Adrenal gland (tissue), 19 donors: ENCODE measurements at places on chromosomes 1 and 21. TPM values are rescaled to one million over a fixed set of nuclear protein-coding genes. Genes with fewer than 3 reads are reported as not detected.

Gene GNG12
- 102 TPM for polyA plus RNA-seq

Gene LRRC3
- polyA plus RNA-seq = 1.0 TPM

Gene FCMR
- polyA plus RNA-seq = 0.27 TPM

Gene CCDC185
- not detected for polyA plus RNA-seq

Gene LYPD8
- not detected for polyA plus RNA-seq

Gene PTPN7
- 15.0 TPM for polyA plus RNA-seq

Gene TLR5
- polyA plus RNA-seq = 5.4 TPM

Gene UBQLN4
- polyA plus RNA-seq = 15.0 TPM

Gene APCS
- polyA plus RNA-seq = not detected

- H3K4me3 ChIP-seq = no peak overlapping the region
- DNase-seq = no peak
- H3K36me3 ChIP-seq = no peaks in the 10 kb centered on the region
- no peak overlapping the region for H3K27ac ChIP-seq
Measured at GRCh38 chr1:56302878-56303277, 276.5 kb downstream of the PLPP3 start.

DNA sequence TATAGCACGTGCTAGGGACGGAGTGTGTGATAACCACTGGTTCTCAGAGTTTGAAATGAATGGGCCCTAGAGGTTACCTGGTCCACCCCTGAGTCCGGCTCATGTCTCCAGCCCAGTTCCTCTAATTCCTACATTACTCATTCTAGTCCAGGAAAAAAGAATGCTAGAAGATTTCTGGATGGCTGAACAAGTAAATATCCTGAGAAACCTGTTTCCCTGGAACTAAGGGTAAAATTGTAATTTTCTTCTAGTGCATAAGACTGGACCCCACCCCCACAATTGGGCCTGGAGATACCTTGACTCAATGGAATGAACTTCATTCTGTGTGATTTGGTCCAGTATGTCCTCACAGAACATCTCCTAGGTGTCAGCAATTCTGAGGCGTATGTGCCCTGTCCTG is 208.4 kb downstream of the TRABD2B start:
- no peaks in the 10 kb centered on the region for H3K4me1 ChIP-seq
- H3K4me3 ChIP-seq = no peak overlapping the region
- no peaks in the 10 kb centered on the region for H3K36me3 ChIP-seq
- DNase-seq = no peak
- no peaks in the 10 kb centered on the region for H3K27me3 ChIP-seq
- H3K27ac ChIP-seq = no peak overlapping the region

- no peak for DNase-seq
- H3K36me3 ChIP-seq = no peaks in the 10 kb centered on the region
- no peak overlapping the region for H3K4me3 ChIP-seq
- no peaks in the 10 kb centered on the region for H3K27me3 ChIP-seq
Measured at GRCh38 chr21:43282358-43283120, 113.7 kb downstream of the CRYAA start.

DNA sequence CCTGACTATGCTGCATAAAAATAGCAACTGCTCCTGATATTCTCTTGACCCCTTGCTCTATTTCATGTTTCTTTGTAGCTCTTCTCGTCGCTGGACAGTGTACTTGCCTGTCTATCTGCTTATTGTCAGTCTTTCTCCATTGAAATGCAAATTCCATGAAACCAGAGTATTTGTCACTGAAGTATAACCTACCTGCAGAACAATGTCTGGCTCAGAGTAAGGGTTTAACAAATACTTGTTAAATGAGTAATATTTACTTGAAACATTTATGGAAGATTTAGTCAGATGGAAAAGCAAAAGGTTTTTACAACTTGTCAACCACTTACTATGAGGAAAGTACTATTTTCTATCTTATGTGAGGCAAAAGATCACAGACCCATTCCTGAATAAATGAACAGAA is 19.9 kb upstream of the ERICH3 start:
- H3K4me1 ChIP-seq = no peaks in the 10 kb centered on the region
- no peak overlapping the region for H3K4me3 ChIP-seq
- H3K27ac ChIP-seq = no peak overlapping the region
- H3K27me3 ChIP-seq = no peaks in the 10 kb centered on the region
- H3K36me3 ChIP-seq = no peaks in the 10 kb centered on the region

- H3K27me3 ChIP-seq = no peaks in the 10 kb centered on the region
- H3K27ac ChIP-seq = no peak overlapping the region
- no peak overlapping the region for H3K4me3 ChIP-seq
- H3K36me3 ChIP-seq = no peaks in the 10 kb centered on the region
- H3K4me1 ChIP-seq = no peaks in the 10 kb centered on the region
- DNase-seq = no peak
Measured at GRCh38 chr1:181743878-181744312, 260.6 kb downstream of the CACNA1E start.

GRCh38 chr1:244191581-244191980 is 140.5 kb downstream of the ZBTB18 start:
- H3K4me1 ChIP-seq = no peaks in the 10 kb centered on the region
- no peak overlapping the region for H3K27ac ChIP-seq
- no peaks in the 10 kb centered on the region for H3K27me3 ChIP-seq
- H3K36me3 ChIP-seq = no peaks in the 10 kb centered on the region
- H3K4me3 ChIP-seq = no peak overlapping the region

- H3K27me3 ChIP-seq = no peaks in the 10 kb centered on the region
- no peak overlapping the region for H3K4me3 ChIP-seq
- H3K36me3 ChIP-seq = no peaks in the 10 kb centered on the region
- peaks cover 11% of the 10 kb centered on the region for H3K4me1 ChIP-seq
Measured at GRCh38 chr1:40939320-40940059, 40.0 kb upstream of the CTPS1 start.

GRCh38 chr1:7902478-7903085 is 38.1 kb downstream of the TNFRSF9 start:
- peak; percentile 82 for DNase-seq
- no peaks in the 10 kb centered on the region for H3K36me3 ChIP-seq
- H3K4me1 ChIP-seq = no peaks in the 10 kb centered on the region
- H3K4me3 ChIP-seq = no peak overlapping the region
- H3K27ac ChIP-seq = no peak overlapping the region
- H3K27me3 ChIP-seq = no peaks in the 10 kb centered on the region

- no peak overlapping the region for H3K4me3 ChIP-seq
- H3K27me3 ChIP-seq = no peaks in the 10 kb centered on the region
- no peaks in the 10 kb centered on the region for H3K4me1 ChIP-seq
- DNase-seq = peak; percentile 76
Measured at GRCh38 chr1:2494323-2494693, 18.2 kb downstream of the PLCH2 start.

DNA sequence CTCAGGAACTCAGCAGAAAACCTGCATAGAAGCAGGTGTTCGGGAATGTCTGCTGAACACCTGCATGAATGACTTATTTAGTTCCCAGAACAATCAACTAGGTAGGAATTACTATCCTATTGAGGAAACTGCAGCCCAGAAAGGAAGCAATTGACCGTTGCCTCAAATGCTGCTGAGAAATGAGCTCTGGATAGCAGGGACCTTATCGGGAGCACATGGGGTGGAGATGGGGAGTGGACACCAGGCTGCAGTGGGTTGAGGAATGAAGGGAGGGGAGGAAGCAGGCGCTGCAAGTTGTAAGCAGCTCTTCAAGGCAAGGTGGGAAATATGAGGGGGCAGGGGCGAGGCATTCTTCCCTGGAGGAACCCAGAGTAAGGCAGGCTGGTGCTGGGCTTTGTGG is 10.8 kb upstream of the CDCP2 start:
- no peak for DNase-seq
- no peak overlapping the region for H3K27ac ChIP-seq
- no peaks in the 10 kb centered on the region for H3K27me3 ChIP-seq
- no peaks in the 10 kb centered on the region for H3K4me1 ChIP-seq
- H3K36me3 ChIP-seq = no peaks in the 10 kb centered on the region

DNA sequence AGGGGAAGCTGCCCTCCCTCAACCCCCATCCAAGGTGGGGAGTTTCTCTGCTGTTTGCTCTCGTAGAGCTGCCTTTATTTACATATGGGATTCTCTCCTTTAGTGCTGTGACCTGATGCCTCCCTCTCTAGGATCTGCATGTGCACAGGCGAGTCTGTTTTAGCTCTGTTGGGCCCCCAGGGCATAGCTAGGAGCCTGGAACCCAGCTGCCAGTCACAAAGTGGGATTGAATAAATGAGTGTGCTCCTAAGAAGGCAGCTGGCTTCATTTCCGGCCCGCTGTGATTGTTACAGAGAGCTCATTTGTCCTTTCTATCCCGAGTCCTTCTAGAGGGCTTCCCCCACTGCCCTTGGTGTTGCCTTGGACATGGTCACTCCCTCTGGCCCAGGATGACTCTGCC is 176.6 kb downstream of the GRIK3 start:
- DNase-seq = no peak
- H3K27ac ChIP-seq = no peak overlapping the region
- H3K4me3 ChIP-seq = no peak overlapping the region
- no peaks in the 10 kb centered on the region for H3K4me1 ChIP-seq
- H3K27me3 ChIP-seq = no peaks in the 10 kb centered on the region

GRCh38 chr1:168164771-168165170 is 14.0 kb upstream of the TIPRL start:
- no peak for DNase-seq
- H3K4me3 ChIP-seq = no peak overlapping the region
- no peaks in the 10 kb centered on the region for H3K27me3 ChIP-seq
- H3K4me1 ChIP-seq = no peaks in the 10 kb centered on the region
- H3K27ac ChIP-seq = no peak overlapping the region
- H3K36me3 ChIP-seq = no peaks in the 10 kb centered on the region

- no peak for DNase-seq
- H3K4me1 ChIP-seq = peaks cover 22% of the 10 kb centered on the region
- no peak within 1 kb of the TSS for H3K4me3 ChIP-seq
Measured at GRCh38 chr1:40316595-40317393, at the start of gene COL9A2. TSS of gene COL9A2 (minus strand) at chr1:40317286. CDS start at chr1:40317197, 89 bp downstream.

DNA sequence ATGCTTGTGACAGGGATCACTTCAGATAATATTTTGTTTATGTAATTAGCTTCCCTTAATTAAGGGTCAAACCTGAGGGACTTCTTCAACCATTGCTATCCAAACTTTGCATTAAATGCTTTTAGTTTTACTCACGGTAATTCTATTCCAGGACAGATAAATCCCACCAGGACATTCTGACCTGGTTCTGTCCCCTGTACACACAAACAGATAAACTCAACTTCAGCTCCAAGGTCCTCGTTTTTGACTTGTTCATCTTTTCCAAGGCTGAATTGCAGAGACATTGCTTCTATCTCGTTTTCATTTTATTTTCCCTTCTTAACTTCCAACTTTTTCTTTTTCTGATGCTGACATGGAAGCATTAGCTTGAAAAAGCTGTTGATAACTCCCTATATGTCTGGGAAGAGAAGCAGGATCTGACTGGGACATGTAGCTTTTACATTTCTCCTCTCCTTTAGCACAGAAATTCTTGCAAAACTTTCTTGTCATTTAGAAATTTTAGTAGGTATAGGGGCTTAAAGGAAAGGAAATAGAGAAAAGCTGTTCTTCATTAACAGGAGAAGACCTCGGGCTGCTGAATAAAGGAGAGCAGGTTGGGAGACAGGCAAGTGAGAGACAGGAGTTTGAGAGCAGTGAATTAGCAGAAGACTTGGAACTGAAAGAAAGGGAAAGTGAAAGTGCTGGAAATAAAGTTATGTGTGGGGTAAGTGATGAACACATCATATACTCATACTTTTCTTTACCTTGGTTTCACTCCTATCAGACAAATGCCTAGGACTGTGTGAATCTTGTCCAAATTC is 231.7 kb upstream of the B3GALT2 start:
- no peaks in the 10 kb centered on the region for H3K27me3 ChIP-seq
- H3K4me1 ChIP-seq = peaks cover 20% of the 10 kb centered on the region
- peak overlapping the region; percentile 13 for H3K4me3 ChIP-seq
- H3K36me3 ChIP-seq = no peaks in the 10 kb centered on the region
- no peak for DNase-seq

GRCh38 chr21:28936036-28936435 is 56.6 kb downstream of the LTN1 start:
- H3K27me3 ChIP-seq = no peaks in the 10 kb centered on the region
- H3K4me3 ChIP-seq = no peak overlapping the region
- H3K27ac ChIP-seq = no peak overlapping the region
- DNase-seq = no peak

- H3K4me1 ChIP-seq = no peaks in the 10 kb centered on the region
- no peaks in the 10 kb centered on the region for H3K36me3 ChIP-seq
- H3K27ac ChIP-seq = no peak overlapping the region
- H3K4me3 ChIP-seq = no peak overlapping the region
- H3K27me3 ChIP-seq = no peaks in the 10 kb centered on the region
- DNase-seq = no peak
Measured at GRCh38 chr1:113870778-113871177, 734 bp downstream of the PTPN22 start.

DNA sequence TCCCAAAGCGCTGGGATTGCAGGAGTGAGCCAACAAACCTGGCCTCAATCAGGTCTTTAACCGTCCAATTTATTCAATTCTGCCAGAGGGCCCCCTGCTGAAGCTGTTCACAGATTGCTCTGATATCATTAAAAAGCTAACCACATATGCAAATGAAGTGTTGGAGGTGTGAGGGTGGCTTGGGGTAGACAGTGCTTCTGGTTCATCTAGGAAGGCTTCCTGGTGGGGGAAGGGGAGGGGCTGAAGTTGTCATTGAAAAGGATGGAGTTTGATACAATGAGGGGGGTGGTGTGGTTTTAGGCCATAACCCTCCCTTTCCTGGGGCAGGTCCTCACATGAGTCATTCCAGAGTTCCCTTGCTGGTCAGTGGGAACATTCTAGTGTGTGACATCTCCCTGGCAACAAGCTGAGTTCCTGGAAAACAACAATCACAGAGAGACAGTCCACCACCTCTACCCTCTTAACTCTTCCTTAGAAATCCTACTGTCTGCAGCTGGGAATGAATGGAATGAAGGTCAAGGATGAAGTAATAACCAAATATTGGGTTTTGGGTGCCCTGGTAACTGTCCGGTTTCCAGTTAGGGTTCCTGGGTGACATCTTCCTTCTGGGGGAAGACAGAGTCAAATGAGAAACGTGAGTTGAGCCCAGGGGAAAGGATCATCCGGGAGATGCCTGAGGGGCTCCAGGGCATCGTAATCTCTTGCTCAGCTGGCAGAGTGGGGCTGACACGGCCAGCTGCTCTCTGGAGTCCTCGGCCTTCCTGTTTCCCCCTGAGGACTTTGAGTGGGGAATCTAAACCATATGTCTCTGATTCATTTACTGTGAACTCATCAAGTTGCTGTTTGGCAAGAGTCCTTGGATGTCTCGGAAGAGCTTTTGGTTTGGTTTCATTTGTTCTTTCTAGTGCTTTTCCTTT is 32.2 kb downstream of the BATF3 start:
- H3K36me3 ChIP-seq = no peaks in the 10 kb centered on the region
- peaks cover 6% of the 10 kb centered on the region for H3K4me1 ChIP-seq
- H3K27ac ChIP-seq = peak overlapping the region; percentile 88
- no peak overlapping the region for H3K4me3 ChIP-seq
- no peaks in the 10 kb centered on the region for H3K27me3 ChIP-seq

- H3K4me3 ChIP-seq = no peak overlapping the region
- H3K27me3 ChIP-seq = peaks cover 3% of the 10 kb centered on the region
- H3K4me1 ChIP-seq = peaks cover 6% of the 10 kb centered on the region
- no peak for DNase-seq
Measured at GRCh38 chr1:206904423-206905142, 7.3 kb downstream of the IL24 start.

GRCh38 chr1:203187304-203187685 is 791 bp upstream of the CHI3L1 start:
- no peaks in the 10 kb centered on the region for H3K36me3 ChIP-seq
- no peak for DNase-seq
- H3K27ac ChIP-seq = no peak overlapping the region
- no peaks in the 10 kb centered on the region for H3K4me1 ChIP-seq
- H3K4me3 ChIP-seq = no peak overlapping the region
- no peaks in the 10 kb centered on the region for H3K27me3 ChIP-seq
